NCI-H1417 (cell line): ENCODE measurements at places on chromosomes 3 and 15.

DNA sequence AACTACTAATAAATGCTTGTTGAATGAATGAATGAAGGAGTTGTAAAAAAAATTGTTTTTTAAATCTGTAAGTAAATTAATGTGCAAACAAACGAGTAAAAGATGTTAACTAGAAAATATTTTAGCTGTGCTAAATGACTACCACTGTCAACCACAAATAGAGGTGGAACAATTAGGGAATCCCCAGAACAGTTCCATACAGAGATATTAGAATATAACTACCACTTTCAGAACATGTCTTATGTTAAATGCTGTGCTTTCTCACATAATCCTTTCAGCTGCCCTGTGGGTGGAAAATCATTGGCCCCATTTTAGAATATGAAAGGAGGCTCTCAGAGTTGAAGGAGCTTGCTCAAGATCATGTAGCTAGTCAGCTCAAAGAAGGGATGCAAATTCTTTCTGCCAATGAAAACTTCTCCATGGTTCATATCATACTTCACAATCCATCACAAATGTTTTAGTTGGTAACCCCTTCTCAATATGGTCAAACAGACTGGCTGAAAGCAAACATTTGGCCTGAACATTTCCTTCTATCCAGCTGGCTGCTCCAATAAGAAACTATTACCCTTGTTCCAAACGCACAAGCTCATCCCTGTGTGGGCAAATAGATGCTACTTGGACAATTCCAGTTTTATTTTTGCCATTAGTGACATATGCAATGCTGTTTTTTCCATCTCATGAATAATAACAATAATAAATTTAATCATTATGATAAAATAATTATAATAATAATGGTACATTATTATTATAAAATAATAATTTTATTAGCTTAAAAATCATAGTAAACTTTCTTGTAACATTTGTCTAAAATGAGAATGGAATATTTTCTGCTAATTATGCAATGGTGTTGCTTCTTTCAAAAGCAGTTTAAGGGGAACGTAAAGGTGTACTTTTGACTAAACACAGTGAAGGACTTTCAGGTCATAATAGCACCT lies 290.4 kb upstream of the STT3B start:
- no peak for DNase-seq

- no peak for DNase-seq
These were observed 116.6 kb downstream of the SEC22A start for GRCh38 chr3:123318374-123318773.

GRCh38 chr3:53259427-53260259 lies 3.8 kb upstream of the TKT start:
- no peak for DNase-seq

- no peak for DNase-seq
These were observed 23.7 kb downstream of the TCF12 start for GRCh38 chr15:56942118-56942517.

GRCh38 chr3:149554826-149555225 lies 80.3 kb downstream of the TM4SF4 start:
- no peak for DNase-seq

DNA sequence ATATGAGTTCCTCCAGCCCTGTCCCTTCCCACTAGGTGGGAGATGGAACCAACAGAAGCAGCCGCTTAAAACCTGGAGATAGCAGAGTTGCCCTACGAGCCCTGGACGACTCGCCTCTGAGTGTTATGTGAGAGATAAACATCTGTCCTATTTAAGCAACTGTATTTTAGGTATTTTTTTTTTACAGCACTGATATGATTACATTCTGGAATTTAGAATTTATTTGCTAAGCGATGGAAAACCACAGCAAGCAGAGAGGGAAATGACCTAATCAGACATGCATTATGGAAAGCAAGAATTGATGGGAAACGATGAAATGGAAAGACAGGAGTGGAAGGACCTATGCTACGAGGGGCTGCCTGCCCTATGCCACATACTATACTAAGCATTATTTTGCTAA lies 379.0 kb upstream of the IL12A start:
- DNase-seq: no peak

DNA sequence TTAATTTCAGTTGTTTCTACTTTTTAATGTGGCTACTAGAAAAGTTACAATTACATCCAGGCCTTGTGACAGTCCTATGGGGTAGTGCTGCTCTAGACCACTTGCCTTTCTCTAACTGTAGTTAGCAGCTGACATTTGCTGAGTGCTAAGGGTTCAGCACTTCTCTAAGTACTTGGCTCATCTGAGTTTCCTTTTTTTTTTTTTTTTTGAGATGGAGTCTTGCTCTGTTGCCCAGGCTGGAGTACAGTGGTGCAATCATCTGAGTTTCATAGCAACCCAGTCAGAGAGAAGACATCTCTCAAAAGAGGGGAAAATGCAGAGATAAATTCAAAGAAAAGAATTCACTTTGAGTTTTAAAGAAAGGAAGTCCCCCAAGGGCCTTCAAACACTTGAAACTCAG lies 130.8 kb downstream of the MYLK start:
- no peak for DNase-seq

GRCh38 chr3:161274691-161275298 lies 53.7 kb downstream of the NMD3 start:
- peak; percentile 52 for DNase-seq

DNA sequence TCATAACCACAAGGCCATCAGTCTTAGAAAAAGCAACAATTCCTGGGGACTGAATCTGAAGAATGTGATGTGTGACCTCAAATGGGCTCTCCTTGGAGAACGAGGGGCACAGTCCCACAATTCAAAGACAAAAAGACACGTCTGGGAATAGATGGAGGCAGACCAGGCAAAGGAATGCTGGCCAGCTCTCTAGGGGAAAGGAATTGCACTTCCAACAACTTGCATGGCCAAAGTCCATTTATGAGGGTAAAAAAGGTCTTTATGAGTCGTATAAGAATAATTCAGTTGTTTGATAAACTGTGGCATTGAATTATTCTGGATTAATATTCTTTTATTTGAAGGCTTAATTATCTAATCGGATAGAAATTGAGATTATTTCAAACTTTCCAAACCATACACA lies 180.5 kb upstream of the FEZF2 start:
- no peak for DNase-seq

GRCh38 chr3:186526256-186526606 lies 17.9 kb downstream of the CRYGS start:
- DNase-seq: no peak

GRCh38 chr3:9879830-9880549 lies at the start of gene CIDEC:
Gene CIDEC, minus strand, starts transcription at chr3:9880253. Its CDS starts 1,767 bp downstream, at chr3:9878486.
- no peak for DNase-seq

- peak; percentile 73 for DNase-seq
These were observed 151.2 kb downstream of the OPA1 start for GRCh38 chr3:193744048-193744821.

GRCh38 chr15:77975332-77976094 lies 102.0 kb downstream of the TBC1D2B start:
- no peak for DNase-seq

- no peak for DNase-seq
These were observed 459.4 kb upstream of the TGFBR2 start for GRCh38 chr3:30146978-30147377.

- DNase-seq: no peak
These were observed 431.1 kb downstream of the MFSD1 start for GRCh38 chr3:159232966-159233365.

- no peak for DNase-seq
These were observed 464.9 kb upstream of the RBMS3 start for GRCh38 chr3:28816017-28816416.

- no peak for DNase-seq
These were observed 192.9 kb downstream of the SQOR start for GRCh38 chr15:45827766-45828165.

DNA sequence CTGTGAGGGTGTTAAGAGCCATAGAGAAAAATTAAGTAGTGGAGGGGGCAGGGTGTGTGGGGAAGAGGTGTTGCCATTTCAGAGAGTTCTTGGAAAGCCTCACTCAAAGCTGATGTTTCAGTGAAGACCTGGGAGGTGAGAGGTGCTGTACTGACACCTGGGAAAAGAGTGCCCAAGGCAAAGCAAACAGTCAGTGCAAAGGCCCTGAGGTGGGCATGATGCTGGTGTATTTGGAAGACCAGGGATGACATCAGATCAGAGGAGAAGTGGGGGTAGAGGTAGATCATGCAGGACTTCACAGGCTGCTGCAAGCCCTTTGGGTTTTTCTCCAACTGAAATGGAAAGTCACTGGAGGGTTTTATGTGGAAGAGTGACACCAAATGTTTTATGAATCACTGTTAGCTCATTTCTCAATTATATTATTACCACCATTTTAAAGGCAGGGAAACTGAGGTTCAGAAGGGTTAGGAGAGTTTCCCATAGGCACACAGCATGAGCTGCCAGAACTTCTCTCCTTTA lies 42.8 kb upstream of the SMAD3 start:
- DNase-seq: no peak

GRCh38 chr3:106114220-106114619 lies 245.4 kb upstream of the CBLB start:
- DNase-seq: no peak

GRCh38 chr3:130395916-130396315 lies 50.4 kb downstream of the COL6A5 start:
- peak; percentile 43 for DNase-seq

GRCh38 chr15:66786708-66787488 lies 84.9 kb downstream of the SMAD6 start:
- DNase-seq: no peak

GRCh38 chr15:80822256-80822655 lies 43.1 kb downstream of the CEMIP start:
- no peak for DNase-seq

GRCh38 chr3:11643201-11643603 lies 513 bp downstream of the VGLL4 start:
- DNase-seq: no peak

GRCh38 chr3:45965653-45966052 lies 22.4 kb downstream of the CXCR6 start:
- no peak for DNase-seq

DNA sequence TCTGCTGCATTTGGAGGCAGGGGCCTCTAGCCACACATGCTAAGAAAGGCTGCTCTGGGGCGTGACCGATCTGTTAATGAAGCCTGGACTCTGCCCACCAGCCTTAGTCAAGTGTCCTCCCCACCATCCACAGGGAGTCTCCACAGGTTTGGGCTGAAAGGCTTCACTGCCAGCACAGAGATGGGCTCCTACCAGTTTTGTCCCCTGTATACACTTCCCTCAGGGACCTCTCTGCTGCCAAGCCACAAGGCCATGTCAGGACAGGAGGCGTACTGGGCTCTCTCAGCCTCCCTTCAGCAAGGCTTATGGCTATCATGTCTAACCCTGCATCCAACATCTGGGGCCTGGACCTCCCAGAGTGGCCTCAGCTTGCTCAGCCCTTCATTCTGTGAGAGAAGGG lies 23.5 kb downstream of the KIF9 start:
- no peak for DNase-seq

DNA sequence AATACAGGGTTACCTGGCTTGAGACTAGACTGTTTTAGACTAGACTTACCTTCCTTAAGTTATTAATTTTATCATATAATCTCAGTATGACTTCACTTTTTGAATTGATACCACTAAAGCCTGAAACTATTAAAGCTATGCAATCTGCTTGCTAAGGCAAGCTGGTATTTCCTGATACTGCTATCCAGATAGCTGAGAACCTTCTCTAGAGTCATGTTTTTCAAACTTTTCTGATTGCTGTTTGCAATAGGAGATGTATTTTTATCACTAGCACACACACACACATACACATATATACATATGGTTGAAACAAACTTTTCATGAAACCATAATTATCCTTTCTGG lies 9.3 kb upstream of the MAGI1 start:
- no peak for DNase-seq

GRCh38 chr15:80199869-80200268 lies 47.1 kb downstream of the FAH start:
- no peak for DNase-seq

- DNase-seq: no peak
These were observed 790.7 kb downstream of the ROBO1 start for GRCh38 chr3:78977073-78977472.

DNA sequence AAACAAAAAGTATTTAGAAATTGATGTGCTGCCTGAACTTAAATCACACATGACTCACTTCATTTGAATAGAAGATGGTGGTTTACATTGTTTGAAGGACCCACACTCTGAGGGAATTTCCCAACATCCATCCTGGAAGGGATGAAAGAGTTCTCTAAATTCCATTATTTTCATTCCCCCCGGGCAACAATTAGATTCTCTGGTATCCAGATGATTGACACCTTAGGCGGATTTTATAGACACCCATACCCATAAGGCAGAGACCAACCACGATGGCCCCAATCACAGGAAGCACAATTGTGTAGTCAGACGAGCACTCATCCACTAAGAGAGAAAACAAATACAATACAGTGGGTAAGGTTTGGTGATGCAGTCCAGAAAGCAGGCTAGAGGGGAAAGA lies 24.6 kb upstream of the MCCC1 start:
- DNase-seq: peak; percentile 19

DNA sequence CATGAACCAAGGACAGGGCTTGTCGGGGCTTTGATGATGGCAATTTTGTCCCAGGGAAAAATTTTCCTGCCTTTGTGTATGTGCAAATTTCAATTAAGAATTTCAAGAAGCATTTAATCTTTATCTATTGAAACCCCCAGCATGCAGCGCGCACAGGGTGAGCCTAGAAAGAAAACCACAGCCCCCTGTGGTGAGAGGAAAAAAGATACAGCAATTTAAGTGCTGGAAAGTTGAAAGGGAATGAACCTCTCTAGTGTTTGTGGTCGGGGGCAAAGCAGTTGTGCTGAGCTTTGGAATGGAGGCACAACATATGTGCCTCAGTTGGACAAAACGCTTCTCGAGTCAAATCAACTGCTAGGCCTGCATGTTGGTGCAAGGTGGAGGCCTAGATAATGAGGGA lies 111.8 kb upstream of the C15orf61 start:
- peak; percentile 68 for DNase-seq

DNA sequence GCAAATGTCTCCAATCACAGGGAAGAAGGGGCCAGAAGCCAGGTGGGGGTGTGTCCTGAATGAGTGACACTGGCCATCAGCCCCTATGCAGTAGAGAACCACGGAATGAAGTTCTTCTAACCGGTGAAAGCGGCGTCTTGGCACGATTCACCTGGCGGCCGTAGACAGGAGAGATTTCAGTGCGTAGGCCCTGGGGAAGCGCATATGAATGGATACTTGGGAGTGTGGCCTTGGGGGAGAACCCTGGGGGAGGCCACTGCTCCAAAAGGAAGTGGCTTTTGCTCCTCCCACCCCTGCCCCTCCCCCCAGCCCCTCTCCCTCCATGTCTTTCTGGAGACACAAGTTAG lies 43.6 kb downstream of the RBPMS2 start:
- DNase-seq: no peak

DNA sequence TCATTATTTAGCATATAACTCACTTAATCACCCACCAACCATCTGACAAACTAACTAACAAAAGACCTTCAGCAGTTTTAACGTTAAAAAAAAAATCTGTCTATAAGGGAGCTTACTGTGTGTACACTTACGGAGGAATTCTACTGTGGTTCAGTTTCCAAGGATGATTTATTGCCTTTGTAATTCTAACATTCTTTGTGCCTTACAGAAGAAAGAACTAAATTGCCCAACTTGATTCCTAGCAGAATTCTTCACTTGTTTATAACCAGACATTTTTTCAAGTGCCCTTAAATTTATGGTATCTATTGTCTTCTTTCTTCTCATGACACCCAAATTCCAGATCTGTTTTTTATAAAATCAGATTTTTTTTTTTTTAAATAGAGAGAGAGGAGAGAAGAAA lies 119.7 kb upstream of the IGSF10 start:
- DNase-seq: peak; percentile 49

- no peak for DNase-seq
These were observed 27.1 kb upstream of the SKIL start for GRCh38 chr3:170330366-170330765.

GRCh38 chr3:141262308-141262705 lies 30.7 kb downstream of the PXYLP1 start:
- DNase-seq: no peak

GRCh38 chr15:62171882-62172281 lies 6.8 kb upstream of the C2CD4B start:
- DNase-seq: no peak
